ENCODE measurements at places on chromosomes 2 and 18.

DNA sequence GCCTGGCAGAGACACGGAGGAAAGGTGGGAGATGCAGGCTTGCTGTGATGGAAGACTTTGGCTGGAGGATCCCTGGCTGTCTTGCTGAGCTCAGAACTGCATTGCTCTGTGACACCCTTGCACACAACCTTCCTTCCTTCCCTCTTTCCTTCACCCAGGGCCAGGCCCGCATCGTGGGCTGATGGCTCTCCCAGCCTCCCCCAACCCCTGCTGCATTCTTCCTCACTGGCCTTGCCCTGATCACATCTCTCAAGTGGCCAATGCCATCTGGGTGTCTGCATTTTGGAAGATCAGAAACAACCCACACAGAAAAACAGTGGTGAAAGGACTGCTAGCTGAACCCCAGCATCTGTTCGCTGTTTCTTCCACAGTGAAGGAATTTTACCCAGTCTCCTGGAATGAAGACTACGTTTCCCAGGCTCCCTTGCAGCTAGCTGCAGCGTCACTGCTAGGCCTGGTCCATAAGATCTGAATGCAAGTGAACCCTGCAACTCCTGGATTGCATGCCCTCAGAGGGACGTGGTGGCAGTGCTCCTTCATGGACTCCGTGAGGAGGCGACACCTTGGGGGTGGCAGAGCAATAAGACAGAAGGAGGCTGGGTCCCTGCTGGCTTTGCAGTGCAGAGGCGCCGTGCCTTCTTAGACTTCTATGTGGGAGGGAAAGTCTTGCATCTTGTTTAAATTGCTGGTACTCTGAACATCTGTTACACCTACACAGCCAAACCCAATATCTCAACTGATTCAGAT lies 78.9 kb upstream of the YWHAQ start:
- DNase-seq = no peak

GRCh38 chr18:179499-179898 lies 21.1 kb downstream of the USP14 start:
- no peak for DNase-seq

DNA sequence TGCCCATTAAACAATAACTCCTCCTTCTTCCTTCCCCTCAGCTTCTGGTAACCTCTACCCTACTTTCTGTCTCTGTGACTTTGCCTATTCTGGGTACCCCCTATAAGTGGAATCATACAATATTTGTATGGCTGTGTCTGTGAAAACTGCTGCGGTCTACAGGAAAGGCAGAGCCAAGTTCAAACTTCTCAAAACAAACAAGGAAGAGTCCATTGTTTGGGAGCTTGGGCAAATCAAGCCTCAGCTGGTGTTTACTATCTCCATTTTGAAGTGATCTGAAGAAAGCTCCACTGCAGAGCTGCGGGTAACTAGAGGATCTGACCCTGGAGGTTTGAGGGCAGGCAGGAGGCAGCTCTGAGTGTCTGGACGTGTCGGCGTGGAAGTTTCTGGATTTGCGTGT lies 48.6 kb upstream of the DAPL1 start:
- no peak for DNase-seq

- DNase-seq = no peak
Measured at GRCh38 chr2:12731701-12732280, 15.1 kb downstream of the TRIB2 start.

DNA sequence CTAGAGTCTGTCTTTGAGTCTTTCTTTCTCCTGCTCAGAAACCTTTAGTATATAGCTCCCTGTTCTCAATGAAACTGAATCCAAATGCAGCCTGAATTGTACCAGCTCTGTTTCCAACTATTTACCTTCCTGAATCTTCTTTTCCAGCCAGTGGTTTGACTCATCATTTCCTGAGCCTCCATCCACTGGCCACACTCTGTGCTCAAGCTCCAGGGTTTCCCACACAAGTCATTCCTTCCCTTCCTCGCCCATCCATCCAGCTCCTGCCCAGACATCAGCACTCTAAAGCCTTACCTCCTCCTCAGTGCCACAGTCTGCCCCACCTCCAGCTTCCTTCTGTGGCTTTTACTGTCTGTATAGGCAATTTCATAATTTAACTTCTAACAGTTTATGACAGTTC lies 233.6 kb upstream of the RASGRP3 start:
- no peak for DNase-seq

DNA sequence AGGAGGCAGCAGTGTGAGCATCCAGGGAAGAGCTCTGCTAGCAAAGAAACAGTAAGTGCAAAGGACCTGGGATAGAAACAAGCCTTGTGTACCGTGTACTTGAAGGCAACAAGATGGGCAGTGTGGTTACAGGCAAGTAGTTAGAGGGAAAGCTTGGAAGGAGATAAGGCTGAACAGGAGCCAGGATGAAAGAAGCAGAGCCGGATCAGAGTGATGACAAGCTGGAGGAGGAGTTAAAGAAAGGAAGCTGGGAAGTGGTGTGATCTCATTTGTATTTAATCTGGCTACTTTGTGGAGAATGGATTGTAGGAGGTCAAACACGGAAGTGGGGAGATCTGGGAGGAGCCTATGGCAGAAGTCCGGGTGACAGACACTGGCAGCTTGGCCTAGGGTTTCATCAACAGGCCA lies 44.7 kb upstream of the VPS54 start:
- no peak for DNase-seq

- no peak for DNase-seq
Measured at GRCh38 chr2:208280933-208281332, 14.9 kb downstream of the PIKFYVE start.

DNA sequence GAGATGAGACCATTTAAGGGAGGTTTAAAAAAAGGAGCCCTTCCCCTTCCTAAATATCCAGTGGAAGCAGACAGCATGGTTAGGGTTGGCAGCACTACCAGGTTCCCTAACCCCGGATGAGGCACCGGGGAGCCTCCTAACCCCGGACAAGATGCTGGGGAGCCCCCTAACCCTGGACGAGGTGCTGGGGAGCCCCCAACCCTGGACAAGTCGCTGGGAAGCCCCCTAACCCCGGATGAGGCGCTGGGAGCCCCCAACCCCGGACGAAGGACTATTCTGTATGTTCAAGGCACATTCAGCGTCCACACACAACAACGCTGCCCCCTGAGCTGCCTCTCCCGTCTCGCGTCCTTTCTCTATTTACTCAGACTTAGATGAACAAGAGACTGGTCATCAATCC lies 51.9 kb downstream of the ANKMY1 start:
- no peak for DNase-seq

GRCh38 chr2:20382965-20383810 lies 32.5 kb upstream of the PUM2 start:
- no peak for DNase-seq

DNA sequence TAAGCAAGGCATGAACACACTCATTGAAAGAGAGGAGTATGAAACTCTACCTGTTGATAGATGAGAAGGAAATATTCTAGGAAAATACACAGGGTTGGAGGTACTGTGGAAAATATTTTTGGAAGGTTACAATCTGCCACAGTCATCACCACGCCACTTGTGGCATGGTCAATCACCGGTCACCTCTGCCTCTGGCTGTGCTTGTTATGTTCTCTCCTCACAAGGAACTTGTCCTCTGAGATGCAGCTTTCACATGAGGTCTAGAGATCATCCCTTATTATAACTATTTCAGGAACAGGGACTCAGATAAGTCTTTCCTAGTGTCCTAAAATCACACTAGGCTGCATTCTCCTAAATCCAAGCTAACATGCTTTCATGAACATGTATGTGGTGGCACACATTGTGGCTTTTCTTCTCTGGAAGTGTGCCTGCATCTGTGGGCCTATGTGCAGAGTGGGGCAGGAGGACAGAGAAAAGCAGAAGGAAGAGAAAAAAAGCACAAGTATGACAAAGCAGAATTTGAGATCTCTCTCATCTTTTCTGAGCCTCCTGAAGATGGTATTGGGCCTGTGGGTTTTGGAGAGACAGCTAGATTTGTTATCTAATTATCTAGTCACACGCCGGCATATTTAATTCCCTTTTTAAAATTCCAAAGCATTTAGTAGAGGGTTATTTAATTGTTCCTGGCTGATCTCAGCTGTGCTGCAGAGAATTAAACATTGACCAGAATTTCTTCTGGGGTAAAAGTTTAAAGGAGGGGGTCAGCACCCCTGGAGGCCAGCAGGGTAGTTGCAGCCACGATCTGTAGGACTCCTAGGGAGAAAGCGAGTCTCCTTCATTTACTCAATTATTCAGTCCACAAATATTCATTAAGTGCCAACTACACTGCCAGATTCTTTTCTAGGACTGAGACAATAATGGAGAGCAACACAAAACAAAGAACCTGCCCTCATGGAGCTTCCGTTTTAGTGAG lies 294.6 kb downstream of the RDH14 start:
- no peak for DNase-seq

- no peak for DNase-seq
Measured at GRCh38 chr2:212124598-212124997, 414.0 kb downstream of the ERBB4 start.

Data from renal pelvis (tissue), 12 donors.